Right ventricle myocardium inferior (tissue), 1 donor: ENCODE measurements at places on chromosomes 16 and 17.

GRCh38 chr16:81505011-81505661, 60.5 kb downstream of the CMIP start:
- DNase-seq = no peak

GRCh38 chr16:56910654-56911539, 21.0 kb upstream of the HERPUD1 start:
- no peak for DNase-seq

DNA sequence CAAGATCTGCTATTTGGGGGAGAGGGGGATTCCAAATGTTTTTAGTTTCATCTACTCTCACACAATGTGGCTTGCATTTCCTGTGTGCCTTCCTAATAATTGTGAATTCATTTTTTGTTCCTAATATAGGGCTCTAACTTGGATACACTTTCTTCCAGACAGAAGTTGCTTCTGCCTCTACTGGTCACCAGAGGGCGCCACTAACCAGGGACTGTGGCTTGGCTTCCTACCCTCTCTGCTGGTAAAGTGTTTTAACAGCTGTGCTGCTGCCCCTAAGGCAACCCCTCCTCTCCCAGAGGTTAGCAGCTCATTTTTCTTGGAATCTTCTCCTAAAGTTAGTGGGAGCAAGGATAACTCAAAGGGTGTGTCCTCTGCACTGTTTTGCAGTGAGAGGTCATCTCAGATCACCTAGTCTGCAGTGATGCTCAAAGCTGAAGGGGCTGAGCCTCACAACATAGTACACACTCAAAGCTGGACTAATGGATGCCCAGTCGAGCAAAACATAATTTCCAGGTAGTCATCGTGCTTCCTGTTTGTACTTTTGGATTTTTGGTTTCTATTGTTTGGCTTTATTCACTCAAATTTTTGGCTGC, 5.0 kb upstream of the PRSS54 start:
- no peak for DNase-seq

GRCh38 chr16:87548046-87548445, 54.3 kb upstream of the JPH3 start:
- no peak for DNase-seq

DNA sequence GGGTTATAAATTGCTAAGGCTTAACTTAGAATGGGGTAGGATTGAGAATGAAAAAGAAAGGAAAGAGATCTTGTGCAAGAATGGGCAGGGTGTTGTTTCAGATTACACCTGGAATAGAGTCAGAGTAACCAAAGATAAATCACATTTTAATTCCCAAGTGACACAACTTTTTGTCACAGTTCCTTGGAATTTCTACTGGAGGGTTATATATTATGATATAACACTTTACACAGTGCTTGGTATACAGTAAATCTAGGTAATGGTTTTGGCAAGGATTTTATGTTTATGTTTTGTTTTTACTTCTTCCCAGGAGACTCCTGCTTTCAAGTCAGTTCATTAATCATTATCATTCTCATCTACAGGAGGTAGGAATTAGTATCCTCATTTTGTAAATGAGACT, 115.7 kb upstream of the KCNJ16 start:
- no peak for DNase-seq

GRCh38 chr17:78105101-78105500, 23.5 kb downstream of the TMC6 start:
- peak; percentile 27 for DNase-seq

GRCh38 chr16:397135-397661, at the start of gene NME4:
NME4 (plus strand) TSS chr16:397199; CDS start chr16:397223, 24 bp downstream.
- DNase-seq = peak; percentile 74

DNA sequence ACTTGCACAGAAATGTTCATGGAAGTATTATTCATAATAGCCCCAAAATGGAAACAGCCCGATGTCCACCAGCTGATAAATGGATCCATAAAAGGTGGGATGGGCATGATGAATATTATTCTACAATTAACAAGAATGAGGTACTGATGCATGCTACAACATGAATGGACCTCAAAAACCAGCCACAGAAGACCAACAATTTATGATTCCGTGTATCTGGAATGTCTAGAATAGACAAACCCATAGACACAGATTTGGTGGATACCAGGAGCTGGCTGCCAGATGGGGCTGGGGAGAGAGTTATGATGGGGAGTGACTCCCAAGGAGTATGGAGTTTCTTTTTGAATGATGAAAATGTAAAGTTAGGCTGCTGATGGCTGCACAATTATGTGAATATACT, 10.8 kb upstream of the NAGLU start:
- no peak for DNase-seq

DNA sequence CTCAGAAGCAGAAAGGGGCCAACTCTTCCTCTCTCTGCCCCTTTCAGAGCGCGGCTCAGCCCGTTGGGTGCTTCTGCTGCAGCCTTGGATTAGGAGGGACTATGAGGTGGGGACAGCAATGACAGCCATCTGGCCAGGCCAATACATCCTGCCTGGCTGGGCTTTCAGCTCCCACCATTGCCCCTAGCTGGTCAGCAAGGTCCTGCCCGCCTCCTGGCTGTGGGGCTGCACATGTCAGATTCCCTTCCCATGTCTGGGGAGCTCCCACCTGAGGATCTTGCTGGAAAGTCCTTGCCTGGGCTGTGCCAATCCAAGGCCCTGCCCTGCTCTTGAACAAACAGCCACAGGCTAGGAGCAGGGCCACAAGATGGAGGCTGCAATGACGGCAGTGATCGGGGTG, 8.3 kb downstream of the TRIM65 start:
- no peak for DNase-seq

- no peak for DNase-seq
Measured at GRCh38 chr16:81601008-81601428, 156.4 kb downstream of the CMIP start.

- peak; percentile 99 for DNase-seq
Measured at GRCh38 chr17:8153957-8154607, 1.9 kb upstream of the PER1 start.

DNA sequence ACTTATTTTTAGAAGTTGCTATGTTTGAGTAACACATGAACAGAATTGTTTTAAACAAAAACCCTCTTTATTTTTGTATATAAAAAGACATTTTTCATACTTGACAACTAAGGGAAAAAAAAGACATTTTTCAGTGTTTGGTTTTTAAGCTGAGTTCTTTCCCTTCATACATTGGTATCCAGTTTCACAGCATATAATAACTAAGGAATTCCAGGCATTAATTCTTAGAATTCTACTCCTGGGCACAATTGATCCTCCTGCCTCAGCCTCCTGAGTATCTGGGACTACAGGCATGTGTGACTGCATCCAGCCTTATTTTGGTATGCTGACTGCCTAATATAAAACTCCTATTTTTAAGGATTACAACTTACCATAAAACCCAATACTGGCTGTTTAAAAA, 8.4 kb downstream of the FBXO47 start:
- no peak for DNase-seq

GRCh38 chr17:62614142-62614541, 13.3 kb upstream of the MRC2 start:
- no peak for DNase-seq

DNA sequence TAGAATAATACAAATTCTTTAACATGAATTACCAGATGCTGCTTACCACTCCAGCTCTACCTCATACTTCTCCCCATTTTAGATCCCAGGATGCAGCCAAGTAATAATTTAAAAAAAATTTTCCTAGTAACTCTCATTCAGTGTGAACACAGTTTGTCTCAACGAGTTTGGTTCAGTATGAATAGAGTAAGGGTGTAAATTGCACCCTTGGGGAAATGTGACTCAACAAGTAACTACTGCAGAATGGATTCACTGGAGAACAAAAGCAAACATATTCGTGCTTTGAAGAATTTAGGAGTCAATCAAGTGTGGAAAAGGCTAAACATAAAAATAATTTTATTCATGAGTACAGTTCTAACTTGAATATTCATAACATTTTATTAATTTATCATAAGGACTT, 23.0 kb downstream of the KCNJ16 start:
- no peak for DNase-seq

DNA sequence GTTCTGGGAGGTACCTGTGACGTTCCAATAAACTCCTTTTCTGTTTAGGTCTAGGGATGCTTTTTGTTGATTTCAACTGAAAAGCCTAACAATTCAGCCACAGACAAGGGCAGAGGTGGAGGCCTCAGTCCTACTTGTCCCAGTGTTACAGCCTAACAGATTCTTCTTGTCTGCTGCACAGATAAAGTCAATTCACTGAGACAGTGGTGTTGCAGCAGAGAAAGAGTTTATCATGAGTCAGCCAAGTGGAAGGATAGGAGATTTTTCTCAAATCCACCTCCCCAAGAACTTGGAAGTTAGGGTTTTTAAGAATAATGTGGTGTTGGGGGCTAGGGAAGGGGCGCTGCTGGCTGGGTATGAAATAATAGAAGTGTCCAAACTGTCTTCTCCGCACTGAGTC, 10.8 kb upstream of the TNFSF12 start:
- no peak for DNase-seq

DNA sequence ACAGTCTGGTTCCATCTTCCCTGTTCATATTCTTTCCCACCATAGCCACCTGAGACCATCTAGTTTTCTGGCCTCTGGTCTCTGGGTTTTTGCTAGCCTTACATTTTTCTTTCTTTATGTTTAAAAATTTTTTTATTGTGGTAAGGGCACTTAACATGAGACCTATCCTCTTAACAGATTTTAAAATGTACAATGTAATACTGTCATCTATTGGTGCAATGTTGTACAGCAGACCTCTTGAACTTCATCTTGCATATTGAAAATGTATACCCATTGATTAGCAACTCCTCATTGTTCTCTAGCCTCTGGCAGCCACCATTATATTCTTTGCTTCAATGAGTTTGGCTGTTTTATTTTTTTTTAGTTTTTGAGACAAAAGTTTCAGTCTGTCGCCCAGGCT, 39.2 kb downstream of the ITGAM start:
- no peak for DNase-seq

DNA sequence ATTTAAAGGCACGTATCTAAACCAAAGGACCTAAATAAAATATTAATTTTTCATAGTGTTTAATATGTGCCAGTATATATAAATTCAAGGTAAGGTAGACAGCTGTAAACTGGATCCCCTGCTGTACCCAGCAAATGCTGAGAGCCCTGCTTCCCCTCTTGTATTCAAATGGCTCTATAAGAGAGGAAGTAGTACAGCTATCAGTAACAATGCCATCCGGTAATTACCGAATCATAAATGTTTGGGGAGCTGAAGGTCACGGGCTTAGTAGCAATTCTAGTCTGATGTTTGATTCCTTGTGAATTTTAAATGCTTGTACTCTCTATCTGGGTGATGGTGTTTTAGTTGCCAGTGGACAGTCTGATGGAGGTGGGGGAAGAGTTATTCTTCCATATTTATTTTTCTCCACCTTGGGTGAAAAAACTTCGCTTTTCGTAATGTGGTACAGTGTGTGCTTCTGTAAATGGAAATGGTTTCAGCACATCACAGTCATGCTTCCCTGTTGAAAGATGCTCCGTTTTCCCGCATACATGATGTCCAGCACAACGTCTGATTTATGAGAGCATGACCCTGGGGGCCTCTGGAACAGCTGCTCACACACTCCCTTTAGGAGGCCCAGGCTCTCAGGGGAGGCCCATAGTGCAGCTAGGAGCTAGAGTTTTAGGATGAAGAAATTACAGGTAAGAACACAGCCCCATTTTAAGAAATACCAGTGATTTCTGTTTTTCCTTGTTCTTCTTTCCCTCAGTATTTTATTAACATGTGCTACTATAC, 423.9 kb downstream of the WWOX start:
- DNase-seq = no peak

DNA sequence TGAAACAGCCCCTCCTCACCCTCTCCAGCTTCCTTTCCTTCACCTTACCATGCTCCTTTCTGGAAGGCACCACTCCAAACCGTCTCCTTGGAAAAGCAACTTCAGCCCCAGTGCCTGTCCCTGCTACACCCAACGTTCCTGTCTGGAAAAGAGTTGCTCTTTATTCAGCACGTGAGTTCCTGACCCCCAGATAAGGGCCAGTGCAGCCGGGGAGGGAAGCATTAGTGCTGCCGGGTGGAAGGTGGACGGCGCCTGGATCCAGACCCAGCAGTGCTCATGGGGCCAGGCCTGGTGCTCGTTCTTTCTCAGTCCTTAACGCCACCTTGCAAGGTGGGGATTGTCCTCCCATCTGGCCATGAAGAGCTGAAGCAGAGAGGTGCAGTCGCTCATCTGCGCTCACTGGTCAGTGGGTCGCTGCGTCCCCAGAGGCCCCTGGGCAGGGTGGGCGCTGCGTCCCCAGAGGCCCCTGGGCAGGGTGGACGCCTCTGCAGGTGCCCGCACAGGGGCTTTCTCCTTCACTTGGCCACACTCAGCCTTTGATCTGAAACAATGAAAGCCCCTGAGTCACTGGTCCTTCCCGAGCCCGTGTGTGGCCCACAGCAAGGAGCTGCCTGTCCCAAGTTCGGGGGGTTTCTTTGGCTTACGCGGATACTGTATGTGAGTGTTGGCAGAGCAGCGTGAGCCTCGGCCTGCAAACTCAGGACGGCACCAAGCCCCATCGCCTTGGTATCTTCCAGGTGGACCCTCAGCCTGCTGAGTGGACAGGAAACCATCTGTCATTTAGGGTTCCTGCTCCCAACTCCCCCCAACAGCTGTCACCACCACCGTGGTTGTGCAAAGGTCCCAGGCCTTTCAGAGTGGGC, 117.1 kb downstream of the SEC14L1 start:
- DNase-seq = no peak
